ENCODE measurements at places on chromosomes 12 and 14.

DNA sequence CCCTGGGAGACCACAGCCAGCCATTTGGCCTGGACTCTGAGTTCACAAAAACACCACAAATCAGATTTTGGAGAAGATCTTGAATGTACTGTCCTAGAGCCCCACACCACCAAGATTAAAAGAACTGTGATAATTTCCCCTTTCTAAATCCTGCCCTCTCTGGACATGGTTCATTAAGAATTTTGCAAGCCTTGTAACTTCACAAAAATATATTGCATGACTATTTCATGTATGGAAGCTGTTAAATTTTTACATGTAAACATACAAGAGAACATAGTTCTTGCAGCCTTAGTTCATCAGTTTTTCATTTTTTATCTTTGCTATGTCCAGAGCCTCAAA lies 97.0 kb downstream of the SCARB1 start:
- DNase-seq: no peak

DNA sequence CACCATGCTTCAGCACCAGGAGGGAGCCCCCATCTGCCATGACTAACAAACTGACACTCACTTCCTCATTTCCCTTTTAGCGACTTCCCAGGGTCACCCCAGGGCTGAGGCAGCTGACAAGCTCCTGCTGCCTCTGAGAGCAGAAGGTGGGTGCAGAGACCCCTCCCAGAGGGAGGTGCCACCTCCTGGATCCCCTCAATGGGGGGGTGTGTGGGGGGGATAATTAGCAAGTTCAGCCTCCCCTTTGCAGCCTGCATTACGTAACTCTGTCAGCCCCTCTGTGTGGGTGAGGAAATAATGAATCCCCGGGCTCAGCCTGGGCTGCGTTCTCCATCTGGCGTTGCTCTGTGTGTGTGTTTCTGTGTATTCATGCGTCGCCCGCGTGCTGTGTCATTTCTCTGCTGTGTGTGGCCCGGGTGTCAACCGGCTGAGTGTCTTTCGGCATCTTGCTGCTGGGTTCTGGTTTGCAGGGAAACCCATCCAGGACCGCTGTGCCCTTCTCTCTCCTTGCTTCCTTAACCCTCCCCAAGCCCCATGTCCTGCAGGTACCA lies 28.0 kb downstream of the NOS1 start:
- no peak for DNase-seq

GRCh38 chr12:128445415-128446127 lies 178.6 kb downstream of the TMEM132C start:
- DNase-seq: no peak

GRCh38 chr12:31991146-31991545 lies 31.9 kb downstream of the RESF1 start:
- no peak for DNase-seq

DNA sequence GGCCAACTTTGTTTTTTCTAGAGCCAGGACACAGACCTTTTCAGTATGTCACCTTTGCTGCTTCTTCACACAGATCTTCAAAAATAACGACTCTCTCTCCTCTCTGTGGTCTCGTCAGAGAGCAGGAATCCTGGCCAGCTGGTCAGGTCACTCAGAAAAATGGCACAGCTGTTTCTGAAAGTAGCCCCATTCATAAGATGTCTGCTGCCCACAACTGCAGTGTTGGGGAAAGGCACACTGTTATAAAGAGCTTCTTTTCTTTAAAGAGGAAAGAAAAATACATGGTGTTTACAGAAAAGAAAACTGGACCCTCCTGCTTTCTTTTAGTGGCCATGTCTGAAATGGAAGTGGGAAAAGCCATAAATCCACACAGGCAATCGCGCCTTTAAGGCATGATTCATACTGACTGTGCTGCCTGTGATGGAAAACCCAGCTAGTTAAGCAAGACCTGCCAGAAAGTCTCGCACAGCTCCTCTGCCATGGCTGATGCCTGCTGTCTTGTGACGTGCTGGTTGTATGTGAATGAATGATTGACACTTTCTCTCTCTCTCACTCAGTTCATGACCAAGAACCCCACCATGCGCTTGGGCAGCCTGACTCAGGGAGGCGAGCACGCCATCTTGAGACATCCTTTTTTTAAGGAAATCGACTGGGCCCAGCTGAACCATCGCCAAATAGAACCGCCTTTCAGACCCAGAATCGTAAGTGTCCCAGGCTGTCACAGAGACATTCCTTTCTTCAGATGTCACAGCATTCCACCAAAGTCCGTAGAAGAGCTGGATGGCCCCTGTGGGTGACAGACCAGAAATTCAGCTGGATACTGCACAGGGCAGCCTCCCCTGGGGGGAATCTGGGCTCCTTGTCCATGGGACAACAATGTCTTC lies 147.9 kb upstream of the HIF1A start:
- DNase-seq: no peak

- no peak for DNase-seq
Observed at GRCh38 chr14:20986811-20987210, 3.0 kb upstream of the METTL17 start.

DNA sequence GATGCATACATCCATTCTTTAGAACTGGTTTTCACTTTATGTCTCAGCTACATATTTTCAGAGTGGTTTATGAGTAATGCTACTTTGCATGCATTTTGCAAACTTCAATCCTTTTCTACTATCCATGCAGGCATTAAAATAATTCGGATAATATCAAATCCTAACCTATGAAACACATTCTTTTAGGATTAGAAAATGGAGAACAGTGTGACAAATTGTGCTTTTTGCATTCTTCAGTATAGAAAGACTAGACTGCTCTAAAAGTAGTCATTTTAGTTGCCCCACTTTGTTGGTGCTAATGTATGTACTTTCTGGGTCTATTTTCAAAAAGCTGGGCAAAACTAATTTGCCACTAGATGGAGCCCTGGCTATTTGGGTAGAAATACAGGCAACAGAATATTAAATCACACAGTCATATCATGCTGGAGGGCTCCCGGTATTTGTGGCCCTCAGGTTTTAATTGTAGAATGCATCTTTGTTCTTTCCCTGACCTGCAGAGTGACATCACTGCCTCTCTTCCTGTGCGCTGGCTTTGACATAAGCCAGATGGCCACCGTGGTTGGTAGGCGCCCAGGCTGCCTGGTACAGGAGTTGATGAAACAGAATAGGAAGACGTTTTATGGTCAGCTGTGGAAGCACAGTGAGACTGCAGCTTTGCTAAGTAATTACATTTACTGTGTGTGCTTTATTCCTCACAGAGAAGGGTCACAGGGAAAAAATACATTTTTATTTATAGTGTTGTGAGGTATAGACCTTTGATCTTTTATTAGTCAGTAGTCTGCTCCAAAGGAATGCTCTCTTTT lies 28.1 kb downstream of the MSRB3 start:
- no peak for DNase-seq

- no peak for DNase-seq
Observed at GRCh38 chr12:124824195-124824594, 39.5 kb downstream of the SCARB1 start.

DNA sequence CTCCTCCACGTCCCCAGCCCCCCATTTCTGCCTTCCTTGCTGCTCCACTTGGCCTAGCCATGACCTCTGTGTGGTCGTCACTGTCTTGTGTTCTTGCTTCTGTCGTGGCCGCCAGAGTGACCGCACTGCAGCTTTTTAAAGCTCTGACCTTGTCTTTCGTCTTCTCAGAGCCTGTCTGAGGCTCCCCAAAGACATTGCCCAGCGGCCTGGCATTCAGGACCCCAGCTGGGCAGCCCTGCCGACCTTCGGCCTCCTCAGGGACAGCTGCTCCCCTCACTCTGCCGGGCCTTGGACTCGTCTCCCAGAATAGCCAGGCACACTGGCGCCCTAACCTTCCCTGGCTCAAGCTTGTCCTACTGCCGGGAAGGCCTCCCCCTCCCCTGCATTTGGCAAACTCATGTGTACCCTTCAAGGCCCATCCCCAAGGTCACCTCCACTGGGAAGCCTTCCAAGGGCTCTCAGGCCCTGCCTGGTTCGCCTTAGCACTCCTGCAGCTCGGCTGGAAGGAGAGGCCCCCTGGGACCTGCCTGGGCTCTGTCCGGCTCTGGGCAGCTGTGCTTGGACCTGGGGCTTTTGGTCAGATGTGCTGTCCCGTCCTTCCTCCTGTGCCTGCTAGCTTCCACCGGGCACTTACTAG lies 15.7 kb upstream of the DLK1 start:
- DNase-seq: no peak

DNA sequence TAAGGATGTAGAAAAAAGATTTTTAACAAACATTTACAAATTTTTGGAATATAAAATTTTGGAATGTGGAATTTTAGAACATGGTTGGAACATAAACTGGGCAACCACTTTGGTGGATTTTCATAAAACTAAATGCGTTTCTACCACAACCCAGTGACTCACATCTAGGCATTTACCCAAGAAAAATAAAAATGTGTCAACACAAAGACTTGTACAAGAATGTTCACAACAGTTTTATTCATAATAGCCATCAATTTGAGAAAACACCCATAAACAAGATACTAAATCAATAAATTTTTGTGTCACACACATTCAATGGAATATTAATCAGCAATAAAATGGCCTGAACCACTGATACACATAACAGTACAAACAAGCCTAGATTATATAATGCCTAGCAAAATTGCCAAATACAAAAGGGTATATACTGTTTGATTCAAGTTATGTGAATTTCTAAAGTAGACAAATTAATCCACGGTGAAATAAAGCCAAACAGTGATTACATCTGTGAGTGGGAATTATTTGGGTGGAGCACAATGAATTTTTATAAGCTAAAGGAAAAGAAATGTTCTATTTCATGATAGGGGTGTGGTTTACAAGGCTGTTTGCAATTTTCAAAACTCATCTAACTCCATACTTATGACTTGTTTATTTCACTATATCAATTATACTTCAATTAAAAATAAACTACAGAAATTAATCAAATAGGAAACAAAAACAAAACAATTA lies 415.2 kb upstream of the OR4E1 start:
- no peak for DNase-seq

DNA sequence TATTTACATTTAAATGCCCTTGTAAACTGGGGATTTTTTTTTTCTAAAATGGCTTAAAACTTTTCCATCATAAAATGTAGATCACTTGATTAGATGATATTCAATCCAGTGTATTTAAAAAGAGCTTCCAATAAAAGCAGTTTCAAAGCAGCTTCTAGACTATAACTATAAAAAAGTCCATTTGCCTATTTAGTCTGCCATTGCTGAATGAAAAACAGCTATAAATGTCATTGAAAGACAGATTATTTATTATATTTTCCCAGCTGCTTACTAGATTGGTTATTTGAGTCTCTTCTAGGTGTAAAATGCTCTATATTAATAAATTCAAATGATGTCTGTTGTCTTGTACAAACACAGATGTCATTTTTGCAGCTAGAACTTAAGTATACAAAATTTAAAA lies 414.8 kb downstream of the RMST start:
- no peak for DNase-seq

DNA sequence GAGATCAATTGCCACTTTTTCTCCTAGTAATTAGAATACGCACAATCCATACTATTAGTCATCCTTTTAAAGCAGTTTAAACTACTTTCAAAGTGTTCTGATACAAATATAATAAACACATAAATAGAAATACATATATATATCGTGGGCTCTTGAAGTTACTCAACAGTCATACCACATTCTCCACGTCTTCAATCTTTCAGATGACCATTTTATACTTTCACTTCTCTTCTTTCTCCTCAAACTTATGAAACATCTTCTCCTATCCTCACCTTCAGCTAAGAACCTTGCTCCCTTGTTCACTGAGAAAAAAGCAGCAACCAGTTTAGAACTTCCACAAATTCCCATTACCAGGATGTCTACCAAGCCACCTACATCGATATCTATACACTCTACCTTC lies 19.2 kb downstream of the CEP290 start:
- DNase-seq: no peak

DNA sequence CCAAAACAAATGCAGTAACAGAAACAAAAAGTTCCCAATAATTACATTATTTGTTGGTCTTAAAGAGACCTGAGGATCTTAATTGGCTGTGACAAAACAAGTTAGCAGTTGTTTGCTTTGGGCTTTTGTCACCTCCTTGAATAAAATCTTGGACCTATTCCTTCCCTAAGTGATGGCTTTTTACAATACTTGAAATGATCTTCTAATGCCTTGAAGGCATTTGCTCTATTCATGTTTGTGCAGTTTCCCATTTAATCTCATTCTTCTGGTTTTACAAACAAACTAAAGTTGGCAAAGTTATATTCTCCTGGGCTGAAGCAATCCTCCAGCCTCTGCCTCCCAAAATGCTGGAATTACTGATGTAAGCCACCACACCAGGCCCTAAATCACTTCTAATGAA lies 98.8 kb downstream of the OSBPL8 start:
- no peak for DNase-seq
